Adipocyte (in vitro differentiated cells): ENCODE measurements at places on chromosomes 1 and 21.

DNA sequence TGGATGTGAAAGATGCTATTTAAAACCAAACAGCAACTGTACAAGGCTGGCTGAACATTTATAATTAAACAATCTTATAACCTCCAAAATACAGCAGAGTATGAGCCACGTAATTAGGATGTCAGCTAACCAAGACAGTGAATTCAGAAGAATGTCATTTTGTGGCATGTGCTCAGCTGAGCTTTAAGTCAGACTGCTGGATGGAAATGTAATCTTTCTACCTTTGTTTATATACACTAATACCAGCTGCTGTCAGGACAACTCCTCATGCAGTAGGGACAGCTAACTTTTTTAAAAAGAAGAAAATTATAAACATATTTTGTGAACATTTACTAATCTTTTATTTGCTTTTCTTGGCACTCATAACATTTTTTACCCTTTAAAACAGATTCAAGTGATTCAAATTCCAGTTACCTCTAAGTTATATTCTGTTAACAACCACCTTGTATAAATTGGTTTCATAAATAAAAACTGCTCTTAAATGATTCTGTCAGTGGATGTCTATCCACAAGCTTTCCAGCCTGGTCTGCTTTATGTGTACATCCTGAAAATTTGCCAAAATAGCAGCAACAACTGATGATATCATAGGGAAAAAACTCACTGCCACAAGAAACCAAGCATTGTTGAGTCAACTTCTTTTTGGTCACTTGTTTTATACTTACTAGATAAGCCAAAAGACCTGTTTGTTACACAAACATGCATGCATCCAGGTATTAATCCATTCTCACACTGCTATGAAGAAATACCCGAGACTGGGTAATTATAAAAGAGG, 36.1 kb downstream of the DPH5 start:
- DNase-seq, result peak; percentile 86

GRCh38 chr1:5484451-5485165, 507.6 kb downstream of the NPHP4 start:
- DNase-seq, result no peak

GRCh38 chr1:186899577-186899976, 70.8 kb downstream of the PLA2G4A start:
- DNase-seq, result no peak

GRCh38 chr1:35588197-35588910, 15.2 kb downstream of the TFAP2E start:
- no peak for DNase-seq

- DNase-seq, result no peak
Observed at GRCh38 chr21:37711286-37711829, 204.9 kb downstream of the KCNJ6 start.

- DNase-seq, result no peak
Observed at GRCh38 chr1:230698130-230698529, 15.8 kb downstream of the AGT start.

- no peak for DNase-seq
Observed at GRCh38 chr1:151512326-151512725, 1.1 kb downstream of the CGN start.

DNA sequence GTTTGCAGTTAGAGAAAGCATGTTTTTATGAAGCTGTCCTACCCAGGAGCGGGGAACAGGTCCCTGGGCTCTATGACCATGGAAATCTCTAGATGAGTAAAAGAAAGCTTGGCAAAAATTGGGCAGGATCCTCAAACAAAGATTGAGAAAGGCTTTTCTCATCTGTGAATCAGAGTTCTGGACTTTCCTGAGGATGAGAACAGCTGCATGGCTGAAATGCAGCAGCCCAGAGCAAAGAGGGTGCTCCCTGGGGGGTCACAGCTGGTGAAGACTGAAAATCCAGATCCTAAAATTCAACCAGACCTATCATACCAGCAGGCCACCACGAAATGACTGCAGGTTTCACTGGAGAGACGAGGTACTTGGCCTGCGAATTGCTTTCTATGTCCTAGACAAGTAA, 65.7 kb upstream of the APP start:
- peak; percentile 3 for DNase-seq

DNA sequence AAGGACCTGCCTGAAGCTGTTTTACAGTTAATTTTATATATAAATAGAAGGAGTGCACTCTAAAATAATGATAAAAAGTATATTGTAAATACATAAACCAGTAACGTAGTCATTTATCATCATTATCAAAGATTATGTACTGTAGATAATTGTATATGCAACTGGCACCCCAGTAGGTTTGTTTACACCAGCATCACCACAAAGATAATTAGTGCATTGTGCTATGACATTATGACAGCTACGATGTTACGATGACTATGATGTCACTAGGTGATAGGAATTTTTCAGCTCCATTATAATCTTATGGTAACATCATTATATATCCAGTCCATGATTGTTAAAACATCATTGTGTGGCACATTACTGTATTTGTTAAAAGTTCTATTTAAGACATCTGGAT, 185.2 kb downstream of the LBR start:
- DNase-seq, result no peak

DNA sequence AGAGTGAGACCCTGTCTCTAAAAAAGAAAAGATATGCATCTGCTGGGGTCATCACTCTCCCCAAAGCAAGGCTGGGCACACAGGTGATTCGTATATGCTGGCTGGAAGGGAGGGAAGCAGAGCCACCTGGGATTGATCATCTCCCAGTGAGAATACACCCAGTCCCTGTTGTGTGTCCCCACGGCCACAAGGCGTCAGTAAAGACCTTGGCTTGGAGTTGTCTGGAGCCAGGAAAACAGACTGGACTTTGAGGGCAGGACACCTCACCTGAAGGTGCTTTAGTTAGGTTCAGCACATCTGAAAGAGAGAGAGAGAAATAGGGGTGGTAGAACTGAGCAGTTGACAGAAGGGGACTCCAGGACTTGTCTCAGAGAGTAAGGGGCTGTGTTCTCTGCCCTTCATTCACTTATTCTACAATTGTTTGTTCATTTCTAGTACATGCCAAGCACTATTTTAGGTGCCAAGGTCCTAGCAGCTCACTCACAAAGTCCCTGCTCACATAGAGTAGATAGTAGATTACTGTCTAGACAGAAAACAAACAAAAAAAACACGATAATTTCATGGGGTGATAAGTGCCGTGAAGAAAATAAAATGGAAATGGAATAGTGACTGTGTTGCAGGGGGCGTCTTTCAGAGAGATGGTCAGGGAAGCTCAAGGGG, 13.5 kb downstream of the CITED4 start:
- peak; percentile 85 for DNase-seq
